Mucosa of gallbladder (tissue), 1 donor: ENCODE measurements at places on chromosomes 12 and 14.

GRCh38 chr14:50542941-50543418, 10.6 kb upstream of the MAP4K5 start:
- peak; percentile 36 for DNase-seq

- no peak for DNase-seq
Observed at GRCh38 chr14:104515059-104515810, 64.3 kb upstream of the C14orf180 start.

- DNase-seq = no peak
Observed at GRCh38 chr14:100291305-100292075, 14.8 kb downstream of the SLC25A29 start.

GRCh38 chr12:68239309-68239982, 13.8 kb upstream of the IL26 start:
- no peak for DNase-seq

DNA sequence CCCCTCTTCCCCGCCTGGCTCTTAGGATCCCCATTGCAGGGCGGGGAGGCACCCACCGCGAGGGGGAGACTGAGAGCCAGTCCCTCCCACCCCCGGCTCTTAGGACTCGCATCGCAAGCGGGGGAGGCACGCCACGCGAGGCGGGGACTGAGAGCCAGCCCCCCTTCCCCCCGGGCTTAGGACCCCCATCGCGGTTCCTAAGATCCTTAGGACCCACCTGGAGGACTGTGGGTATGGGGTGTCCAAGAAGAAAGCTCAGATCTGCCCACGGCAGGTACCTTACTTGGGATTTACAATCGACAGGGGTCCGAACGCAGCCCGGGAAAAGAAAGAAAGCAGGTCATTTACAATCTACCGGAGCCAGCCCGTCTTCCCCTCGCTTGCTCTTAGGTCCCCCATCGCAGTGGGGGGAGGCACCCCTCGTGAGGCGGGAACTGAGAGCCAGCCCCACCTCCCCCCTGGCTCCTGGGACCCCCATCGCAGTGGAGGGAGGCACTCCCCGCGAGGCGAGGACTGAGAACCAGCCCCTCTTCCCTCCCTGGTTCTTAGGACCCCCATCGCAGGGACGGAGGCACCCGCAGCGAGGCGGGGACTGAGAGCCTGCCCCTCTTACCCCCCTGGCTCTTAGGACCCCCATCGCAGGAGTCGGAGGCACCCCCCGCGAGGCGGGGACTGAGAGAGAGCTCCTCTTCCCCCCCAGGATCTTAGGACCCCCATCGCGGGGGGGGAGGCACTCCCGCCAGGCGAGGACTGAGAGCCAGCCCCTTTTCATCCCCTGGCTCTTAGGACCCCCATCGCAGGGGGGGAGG, 43.7 kb downstream of the DDX11 start:
- peak; percentile 47 for DNase-seq

- no peak for DNase-seq
Observed at GRCh38 chr12:121505513-121505912, 75.3 kb downstream of the KDM2B start.

DNA sequence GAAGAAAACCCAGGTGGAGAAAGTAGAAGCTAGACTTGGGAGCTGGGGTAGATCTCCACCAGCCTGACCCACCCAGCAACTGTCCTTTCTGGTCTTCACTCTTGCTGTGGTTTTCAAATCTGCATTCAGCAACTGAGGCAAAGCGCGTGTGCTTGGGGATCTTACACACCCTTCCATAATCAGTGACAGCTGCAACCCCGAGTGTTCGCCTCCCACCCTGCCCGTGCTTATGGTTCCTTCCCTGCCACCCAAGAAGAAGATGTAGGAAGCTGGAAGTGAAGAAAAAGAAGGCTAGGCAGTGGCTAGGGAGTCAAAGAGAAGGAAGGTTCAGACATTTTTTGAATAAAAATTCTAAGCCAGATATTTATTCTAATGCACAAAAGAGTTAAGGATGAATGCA, 162.6 kb upstream of the CCND2 start:
- no peak for DNase-seq

DNA sequence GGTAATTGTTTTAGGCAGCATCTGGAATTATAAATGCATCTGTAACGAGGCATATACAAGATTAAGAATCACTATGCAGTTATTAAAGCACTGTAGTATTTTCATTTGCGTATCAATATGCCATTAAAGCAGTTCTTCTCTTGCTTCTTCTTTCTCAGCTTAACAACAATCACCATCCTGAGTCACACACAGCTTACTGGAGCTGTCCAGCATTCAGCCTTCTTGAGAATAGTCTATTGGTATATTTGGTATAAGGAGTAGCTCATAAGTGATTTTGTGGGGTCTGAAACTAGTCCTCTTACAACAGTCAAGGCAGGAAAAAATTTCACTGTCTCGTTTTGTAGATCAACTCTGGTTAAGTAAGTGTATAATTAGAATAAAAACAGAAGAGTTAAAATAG, 523.0 kb upstream of the FOXG1 start:
- DNase-seq = no peak

- DNase-seq = no peak
Observed at GRCh38 chr12:55816881-55817344, 611 bp downstream of the SARNP start.

- peak; percentile 30 for DNase-seq
Observed at GRCh38 chr12:76030341-76031080, 1.1 kb downstream of the PHLDA1 start.

DNA sequence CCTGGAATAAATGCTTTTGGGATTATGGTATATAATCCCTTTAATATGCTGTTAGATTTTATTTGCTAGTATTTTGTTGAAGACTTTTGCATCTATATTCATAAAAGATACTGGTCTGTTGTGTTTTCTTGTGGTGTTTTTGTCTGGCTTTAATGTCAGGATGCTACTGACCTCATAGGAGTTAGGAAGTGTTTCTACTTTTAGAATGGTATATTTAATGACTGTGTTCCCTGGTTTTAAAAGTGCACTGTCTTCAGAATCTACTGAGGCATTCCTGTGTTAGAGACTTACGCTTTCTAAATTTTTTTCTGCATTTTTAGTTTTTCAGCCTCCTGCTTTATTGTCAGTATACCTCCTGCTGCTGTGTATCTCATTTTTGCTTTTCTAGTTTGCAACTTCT, 51.6 kb downstream of the ARHGAP5 start:
- DNase-seq = no peak

GRCh38 chr12:57465747-57466505, 6.3 kb downstream of the GLI1 start:
- DNase-seq = no peak

GRCh38 chr14:49659526-49660455, 24.7 kb upstream of the DNAAF2 start:
- DNase-seq = no peak

- DNase-seq = no peak
Observed at GRCh38 chr12:109645194-109645593, 68.4 kb upstream of the FAM222A start.

- DNase-seq = no peak
Observed at GRCh38 chr12:57168058-57168457, 20.6 kb upstream of the LRP1-AS start.

- no peak for DNase-seq
Observed at GRCh38 chr12:793037-793436, 40.7 kb downstream of the WNK1 start.

GRCh38 chr12:132275631-132276030, 53.8 kb downstream of the GALNT9 start:
- no peak for DNase-seq

DNA sequence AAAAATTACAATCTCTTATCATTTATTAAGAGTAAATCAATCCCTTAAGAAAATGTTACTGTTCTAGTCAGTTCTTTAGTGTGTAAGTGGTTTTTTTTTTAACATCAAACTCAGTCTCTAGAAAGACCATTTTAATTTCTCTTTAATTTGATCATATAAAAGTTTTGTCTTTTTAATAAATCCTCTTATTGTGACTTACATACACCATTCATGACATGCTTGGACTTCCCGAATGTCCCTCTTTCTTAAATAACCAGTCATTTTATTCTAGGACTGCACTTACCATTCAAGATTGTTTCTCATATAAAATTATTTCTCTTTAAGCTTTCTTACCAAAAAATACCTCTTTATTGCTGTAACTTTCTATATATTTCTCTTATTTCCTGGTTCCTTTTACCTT, 60.8 kb upstream of the EVL start:
- DNase-seq = no peak

DNA sequence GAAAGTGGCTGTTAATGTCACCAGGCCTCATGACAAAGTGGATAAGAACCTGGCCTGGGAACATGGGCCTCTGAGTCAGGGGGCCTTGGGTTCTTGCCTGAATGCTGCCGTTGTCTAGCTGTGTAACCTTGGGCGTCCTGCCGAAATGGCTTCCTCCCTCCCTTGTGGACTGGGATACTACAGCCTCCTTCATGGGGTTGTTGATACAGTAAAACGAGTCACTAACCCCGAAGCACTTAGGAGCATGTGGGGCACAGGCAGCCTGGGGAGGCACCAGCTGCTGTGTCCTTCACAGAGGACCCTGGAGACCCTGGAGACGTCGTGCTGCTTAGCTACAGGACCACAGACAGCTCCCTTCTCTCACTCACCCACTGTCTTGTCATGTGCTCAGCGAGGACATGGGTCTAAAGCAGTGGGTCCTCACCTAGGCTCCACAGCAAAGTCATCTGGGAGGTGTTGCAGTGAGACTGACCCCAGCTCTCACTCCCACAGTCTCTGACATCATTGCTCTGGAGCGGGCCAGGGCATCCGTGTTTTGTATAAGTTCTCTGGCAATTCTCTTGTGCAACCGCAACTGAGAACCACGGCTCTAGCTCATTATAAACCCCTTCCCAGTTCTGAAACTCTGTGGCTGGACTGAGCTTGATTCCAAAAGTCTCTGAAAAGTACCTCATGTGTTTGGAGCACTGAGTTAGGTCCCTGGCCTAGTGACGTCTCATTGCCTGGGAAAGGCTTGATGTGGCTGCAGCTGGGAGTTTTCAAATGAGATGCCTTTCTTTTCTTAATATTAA, 42.1 kb downstream of the SERPINA3 start:
- DNase-seq = no peak

DNA sequence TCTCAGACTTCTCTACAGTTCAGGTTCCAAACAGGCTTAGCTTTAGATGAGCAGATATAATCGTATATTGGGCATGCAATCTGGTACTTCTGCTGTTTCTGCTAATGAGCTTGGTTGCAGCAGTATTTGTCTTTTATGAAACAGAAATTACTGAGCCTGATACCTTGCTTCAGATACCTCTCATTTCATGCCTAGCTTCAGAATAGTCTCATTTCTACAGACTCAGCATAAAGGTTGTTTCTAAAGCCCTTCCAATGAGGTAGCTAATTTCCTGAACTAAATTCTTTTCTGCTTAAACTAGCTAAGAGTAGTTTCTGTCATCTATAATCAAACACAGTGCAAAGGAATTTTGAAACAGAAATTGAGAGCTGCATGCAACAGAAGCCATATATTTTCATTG, 275.0 kb upstream of the KITLG start:
- DNase-seq = no peak
